NCI-H510A (cell line): ENCODE measurements at places on chromosomes 7 and 10.

- no peak for DNase-seq
These were observed 23.5 kb downstream of the ADK start for GRCh38 chr10:74174521-74174920.

GRCh38 chr7:141160246-141160860, 86.5 kb downstream of the TMEM178B start:
- DNase-seq: no peak

DNA sequence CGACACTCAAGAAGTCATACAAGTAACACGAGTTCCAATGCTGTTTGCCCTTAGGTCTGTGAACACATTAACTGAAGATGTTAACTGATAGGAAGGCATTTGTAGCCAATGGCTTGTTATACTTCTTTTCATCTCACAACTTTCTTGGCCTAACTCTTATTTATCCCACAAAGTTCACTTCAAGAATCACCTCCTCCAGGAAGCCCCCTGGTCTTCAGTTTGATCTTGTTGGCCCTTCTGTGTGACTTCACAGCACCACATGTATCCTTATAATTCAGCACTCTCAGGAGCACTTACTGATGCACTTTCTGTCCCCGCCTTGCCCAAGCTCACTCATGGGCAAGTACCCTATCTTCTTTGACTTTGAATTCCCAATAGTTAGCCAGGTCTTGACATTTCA, 159.6 kb downstream of the RAPGEF5 start:
- DNase-seq: no peak

DNA sequence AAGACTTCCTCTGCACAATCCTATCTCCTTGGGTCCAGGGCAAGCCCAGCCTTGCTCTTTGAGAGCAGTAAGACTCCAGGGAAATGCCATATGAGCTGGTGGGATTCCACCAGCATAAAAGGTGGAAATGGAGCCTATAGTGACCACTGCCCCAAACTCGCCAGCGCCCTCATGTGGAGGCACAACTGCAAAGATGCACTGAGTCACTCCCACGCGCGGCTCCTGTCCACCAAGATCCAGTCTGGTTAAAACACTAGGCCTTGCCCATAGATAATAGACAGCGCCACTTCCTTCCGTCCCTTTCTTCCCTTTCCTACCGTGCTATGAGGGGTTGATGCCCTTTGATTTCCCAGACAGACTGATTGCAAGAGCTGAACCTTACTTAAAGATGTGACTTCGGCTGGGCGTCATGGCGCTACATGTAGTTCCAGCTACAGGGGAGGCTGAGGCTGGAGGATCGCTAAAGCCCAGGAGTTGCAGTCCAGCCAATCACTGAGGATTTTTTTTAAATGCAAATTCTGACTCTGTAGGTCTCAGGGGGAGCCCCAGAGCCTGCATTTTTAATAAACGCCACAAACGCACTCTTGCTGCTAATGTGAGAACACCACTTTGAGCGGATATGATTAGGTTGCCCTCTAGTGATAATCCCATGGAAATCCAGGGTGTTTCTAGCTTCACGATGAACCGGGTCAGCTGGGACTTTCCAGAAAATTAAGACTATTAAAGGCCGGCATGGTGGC, 136.5 kb downstream of the EPC1 start:
- DNase-seq: peak; percentile 14

- DNase-seq: no peak
These were observed 261.4 kb downstream of the BAMBI start for GRCh38 chr10:28938745-28939144.

- no peak for DNase-seq
These were observed 707.2 kb downstream of the MAGI2 start for GRCh38 chr7:78746301-78746700.

DNA sequence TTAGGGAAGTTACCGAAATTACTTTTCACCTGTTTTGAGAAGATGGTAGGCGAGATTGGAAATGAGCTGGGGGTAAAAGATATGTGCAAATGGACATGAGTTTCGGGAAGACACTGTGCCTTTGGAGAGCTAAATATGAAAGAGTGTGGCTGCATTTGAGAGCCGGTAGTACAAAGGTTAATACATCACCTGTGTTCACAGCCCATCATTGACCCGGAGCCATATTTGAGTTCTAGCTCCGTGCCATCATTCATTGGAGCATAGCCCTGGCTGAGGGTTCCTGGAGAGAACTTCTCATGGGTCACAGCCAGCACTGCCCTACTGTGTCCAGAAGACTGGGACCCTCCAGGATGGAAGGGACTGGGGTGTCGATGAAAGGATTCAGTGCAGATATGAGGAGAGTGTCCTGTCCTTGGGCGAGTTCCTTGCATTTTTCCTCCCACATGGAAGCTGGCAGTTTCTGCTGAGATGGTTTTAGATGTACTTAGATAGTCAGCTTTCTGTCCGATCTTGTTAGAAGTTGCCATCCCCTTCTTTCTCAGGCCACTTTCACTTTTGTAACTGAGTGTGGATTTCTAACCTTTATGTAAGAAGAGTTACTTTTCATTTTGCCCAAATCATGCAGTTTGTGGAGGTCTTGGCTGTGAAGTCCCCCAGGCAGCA, 138.8 kb downstream of the JCAD start:
- no peak for DNase-seq

DNA sequence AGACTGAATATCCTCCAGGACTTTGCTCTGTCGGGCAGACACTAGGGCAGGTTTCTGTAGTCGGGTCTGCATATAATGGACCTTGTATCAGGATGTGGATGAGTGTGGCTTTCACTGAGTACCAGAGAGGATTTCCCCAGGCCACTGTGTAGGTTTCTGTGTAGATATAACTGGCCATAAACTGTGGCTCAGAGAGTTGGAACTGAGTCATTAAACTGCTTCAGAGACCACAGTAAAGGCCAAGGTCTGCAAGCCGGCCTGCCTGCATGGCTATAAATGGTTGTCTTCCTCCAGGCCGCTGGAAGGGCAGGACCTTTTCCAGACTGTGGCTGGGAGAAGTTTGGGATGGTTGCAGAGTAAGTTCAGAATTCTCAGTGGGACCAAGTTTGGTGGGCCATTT, 16.9 kb downstream of the ZNF92 start:
- DNase-seq: no peak

- no peak for DNase-seq
These were observed 18.0 kb downstream of the GSDME start for GRCh38 chr7:24739306-24739705.

GRCh38 chr7:157423348-157423747, 86.5 kb downstream of the DNAJB6 start:
- DNase-seq: no peak

DNA sequence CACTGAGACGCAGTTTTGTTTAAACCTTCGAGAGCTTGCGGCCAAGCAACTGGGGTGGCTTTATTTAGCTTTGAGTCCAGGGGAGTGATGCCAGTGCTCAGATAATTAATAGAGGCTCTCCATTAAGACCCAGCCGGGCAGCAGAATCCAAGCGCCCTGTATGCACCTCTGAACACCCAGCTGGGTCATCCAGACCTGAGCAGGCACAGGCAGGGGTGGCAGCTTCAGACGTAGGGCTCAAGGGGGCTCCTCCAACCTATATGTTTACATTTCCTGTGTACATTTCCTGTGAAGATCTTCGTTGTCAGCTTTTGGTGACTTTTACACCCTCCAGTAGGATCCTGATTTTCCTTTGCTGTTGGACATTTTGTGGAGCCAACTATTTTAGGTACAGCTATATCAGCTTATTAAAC, 719.5 kb downstream of the LRMDA start:
- DNase-seq: no peak

GRCh38 chr10:122636953-122637352, 62.7 kb downstream of the C10orf120 start:
- DNase-seq: no peak

- no peak for DNase-seq
These were observed 38.1 kb downstream of the RELN start for GRCh38 chr7:103951311-103951710.

DNA sequence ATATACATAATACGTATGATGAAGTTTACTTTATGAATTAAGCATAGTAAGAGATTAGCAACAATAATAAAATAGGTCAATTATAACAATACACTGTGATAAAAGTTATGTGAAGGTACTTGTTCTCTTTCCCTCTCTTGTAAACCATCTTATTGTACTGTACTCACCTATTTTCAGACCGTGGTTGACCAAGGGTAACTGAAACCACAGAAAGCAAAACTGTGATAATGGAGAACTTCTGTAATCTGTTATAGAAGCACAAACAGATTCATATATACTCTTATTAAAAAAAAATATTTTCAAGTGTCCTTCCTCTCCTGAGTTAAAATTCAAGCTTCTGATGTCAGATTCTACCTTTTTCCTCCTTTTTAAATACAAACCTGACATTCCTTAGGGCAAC, 1247.8 kb upstream of the SORCS1 start:
- DNase-seq: no peak

DNA sequence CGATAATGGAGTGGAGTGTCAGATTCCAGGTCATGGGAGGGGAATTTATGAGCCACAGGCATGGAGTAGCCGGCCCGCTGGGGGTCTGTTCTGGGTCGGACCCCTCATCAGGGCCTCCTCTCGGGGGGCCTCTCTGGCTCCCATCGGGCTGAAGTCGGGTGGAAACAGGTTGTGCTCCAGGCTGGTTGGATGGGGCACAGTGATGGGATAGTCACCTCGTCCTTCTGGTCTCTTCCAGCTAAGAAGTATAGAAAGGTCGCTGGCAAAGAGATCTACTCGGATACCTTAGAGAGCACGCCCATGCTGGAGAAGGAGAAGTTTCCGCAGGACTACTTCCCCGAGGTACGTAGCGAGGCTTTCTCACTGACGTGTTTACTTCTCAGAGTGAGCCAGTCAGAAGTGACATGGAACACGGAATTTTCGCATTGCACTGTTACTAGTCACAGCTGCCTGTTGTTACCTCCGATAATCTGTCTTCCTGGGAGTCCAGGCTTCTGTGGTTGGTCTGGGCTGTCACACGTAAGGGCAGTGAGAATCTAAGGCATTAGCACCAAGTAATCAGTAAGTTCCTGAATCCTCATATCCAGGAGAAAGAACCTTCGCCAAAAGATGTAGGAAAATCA, 88.3 kb downstream of the NKX6-2 start:
- no peak for DNase-seq

DNA sequence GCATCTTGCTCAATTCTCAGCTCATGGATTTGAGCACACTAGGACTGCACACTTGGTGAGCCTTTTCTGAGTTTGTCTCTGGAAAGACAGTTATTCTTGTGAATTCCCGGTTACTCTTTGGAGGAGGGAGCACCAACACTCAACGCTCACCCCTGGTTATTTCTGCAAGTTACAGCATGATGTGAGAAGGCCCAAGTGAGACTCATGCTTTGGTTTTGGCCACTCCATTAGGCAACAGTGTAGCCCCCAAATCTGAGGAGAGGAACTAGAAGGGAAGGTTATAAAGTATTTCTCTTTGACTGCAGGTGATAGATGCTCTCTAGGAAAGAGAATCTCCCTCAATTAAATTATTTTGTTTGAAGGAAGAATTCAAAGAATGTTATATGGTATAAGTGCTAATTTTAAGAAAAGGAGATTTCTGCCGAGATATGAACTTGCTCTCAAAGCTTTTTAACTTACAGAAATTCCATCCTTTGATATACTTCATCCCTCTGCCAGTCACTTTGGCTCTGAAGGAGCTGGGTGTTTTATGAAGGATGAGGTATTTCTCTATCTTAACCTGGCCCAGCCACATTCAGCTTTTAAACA, 183.4 kb downstream of the WNT2 start:
- no peak for DNase-seq

DNA sequence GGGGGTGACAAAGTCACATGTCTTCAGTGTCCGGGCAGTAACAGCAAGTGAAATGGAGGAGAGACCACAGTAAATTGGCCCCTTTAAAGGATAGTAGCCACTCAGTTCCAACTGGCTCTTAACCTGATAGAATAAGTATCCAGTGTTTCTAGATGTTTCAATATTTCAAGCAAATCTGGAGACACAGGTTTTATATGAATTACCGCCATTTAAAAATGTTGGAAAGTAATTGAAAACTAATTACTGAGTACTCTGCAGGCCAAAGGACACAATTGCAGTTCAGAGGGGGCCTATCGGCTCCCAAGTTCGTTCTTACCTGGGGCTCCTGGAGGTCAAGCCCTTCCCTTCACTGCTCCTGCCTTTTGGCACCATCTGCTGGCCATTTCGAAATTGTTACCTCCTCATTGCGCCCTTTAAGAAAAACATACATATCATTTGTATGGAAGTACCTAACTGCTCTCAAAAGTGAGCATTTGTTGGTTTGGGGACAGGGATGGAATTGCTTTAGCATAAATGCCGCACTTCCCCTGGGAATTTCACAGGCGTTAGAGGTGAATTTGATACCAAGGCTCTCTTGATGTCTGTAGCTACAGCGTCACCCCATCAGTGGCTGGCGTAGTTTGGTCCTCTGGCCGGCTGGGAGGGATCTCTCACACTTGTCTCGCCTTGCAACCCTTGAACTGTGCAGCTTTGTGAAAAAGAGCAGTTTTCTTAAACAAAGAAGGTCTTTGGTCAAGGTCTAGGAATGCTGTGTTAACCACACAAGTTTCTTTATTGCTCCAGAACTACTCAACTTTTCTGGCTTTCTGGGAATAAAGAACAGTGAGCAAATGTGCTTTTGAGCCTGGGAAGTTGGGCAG, 220.0 kb downstream of the ARHGAP21 start:
- no peak for DNase-seq

GRCh38 chr7:92737706-92738105, 98.7 kb downstream of the CDK6 start:
- no peak for DNase-seq

GRCh38 chr7:99078416-99078815, 65.5 kb downstream of the SMURF1 start:
- no peak for DNase-seq

DNA sequence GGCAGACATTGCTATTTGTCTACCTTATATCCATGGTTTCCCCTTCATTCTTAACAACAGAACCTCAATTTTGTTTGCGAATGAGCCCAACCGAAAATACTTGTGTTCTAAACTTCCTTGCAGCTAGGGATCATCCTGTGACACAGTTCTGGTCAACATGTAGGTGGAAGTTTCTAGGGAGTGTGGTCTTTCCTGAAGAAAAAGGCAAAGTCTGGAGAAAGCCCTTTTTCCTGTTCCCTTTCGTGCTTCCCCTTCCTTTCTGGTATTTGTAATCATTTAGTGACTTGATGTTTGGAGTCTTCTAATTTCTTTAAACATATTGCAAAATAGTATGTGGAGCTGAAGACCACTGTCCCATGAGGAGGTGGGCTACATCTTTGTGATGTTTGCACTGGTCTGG, 2.9 kb upstream of the IFRD1 start:
- DNase-seq: no peak

DNA sequence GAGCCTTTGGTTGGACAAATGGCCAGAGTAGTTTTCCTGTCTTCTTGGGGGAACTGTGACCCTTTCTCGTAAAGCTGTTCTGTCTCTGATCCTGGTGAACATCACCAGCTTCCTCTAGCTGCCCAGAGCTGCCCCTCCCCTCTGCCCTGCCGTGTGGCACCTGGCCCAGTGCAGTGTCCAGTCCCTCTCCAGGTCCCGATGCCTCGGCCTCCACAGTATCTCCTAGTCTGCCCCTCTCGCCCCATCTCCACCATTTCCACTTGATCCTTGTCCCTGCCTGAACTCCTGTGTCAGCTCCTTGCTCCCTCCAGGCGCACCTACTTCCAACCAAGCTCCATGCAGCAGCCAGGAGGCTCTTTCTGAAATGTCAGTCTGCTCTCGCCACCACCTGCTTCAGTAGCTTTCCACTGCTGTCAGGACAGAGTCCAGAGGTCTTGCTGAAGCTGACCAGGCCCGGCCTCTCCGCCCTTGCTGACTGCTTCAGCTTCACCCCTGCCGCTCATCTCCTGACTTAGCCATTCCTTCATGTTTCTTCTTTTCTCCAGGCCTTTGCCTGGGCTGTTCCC, 133.6 kb downstream of the GRK5 start:
- DNase-seq: no peak

- DNase-seq: no peak
These were observed 27.9 kb downstream of the GTF2IRD1 start for GRCh38 chr7:74481458-74482196.

GRCh38 chr10:58334817-58335305, at the start of gene UBE2D1:
Gene UBE2D1 (plus strand): TSS chr10:58335006. CDS start chr10:58335202, 196 bp downstream.
- peak; percentile 58 for DNase-seq
